LHCN-M2 (cell line): ENCODE measurements at places on chromosomes 3 and 15. TPM values are rescaled to one million over a fixed set of nuclear protein-coding genes. Genes with fewer than 3 reads are reported as not detected.
A peak's percentile ranks its signal among the peaks of the same experiment; 100 is the strongest.

DNA sequence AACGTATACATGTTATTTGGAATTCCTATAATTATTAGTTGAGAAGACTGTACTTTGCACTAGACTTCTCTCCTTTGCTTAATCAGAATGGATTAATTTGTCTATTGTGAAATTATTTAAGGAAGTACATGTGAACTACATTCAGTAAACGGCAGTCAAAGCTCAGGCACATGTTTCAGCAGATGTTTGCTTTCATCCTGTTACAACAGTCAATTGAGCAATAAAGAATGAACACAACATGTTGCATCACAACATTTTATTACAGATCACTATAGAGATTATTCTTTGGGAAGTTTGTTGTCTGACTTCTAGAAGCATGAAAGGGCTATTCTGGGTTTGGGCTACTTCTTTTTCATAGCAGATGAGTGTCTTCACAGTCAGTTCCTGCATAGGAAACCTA is 39.2 kb downstream of the RAB27A start:
- DNase-seq = peak; percentile 78

Gene PRICKLE2
- total RNA-seq = 12.0 and 12.1 TPM in 2 replicates

GRCh38 chr3:54535619-54536018 is 392.2 kb downstream of the LRTM1 start:
- DNase-seq = no peak

Gene PP2D1
- total RNA-seq = not detected in 2 replicates

- DNase-seq = no peak
Observed at GRCh38 chr3:127698691-127699415, 26.1 kb downstream of the ABTB1 start.

DNA sequence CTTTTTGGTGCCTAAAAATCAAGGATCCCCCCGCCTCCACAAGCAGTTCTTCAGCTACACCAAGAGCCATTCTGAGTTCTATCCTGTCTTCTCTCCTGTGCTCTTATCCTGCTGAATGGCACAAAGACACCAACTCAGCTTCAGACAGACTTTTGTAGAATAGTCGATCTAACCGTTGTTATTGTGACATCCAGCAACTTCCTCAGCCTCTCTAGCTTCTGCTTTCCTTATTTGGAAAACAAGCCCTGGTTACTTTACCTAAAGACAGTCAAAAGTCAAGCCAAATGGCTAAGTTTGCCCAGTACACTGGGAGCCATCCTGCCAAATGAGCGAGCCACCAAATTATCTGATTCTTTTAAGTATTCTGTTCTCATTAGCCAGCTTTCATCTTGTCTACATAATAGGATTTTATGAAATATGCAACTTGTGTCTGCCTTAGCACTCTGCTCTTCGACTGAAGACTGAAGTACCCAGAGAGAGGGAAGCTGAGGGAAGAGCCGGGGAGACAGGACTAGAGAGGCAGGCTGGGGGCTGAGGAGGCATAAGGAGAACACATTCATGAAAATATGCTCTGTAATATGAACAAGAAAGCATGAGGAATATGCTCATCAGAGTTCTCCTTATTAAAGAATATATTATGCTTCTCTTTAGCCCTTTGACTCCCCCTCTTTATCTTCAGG is 35.1 kb downstream of the LYZL4 start:
- DNase-seq = no peak

DNA sequence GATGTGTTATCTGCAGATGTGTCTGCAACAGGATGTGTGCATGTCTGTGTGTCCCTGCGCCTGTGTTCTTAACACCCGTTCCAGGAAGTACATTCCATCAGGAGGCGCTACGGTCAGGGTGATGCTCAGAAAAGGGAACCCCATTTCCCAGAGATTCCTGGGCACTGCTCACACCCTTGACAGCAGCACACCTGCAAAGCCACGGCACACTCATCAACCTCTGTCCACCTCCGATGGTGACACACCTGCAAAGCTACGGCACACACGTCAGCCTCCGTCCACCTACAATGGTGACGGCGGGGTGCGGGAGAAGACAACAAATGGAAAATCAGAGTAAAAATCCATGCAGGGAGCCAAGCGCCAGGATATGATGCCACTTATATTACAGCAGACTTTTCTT is 55.4 kb downstream of the NIPA2 start:
- DNase-seq = no peak

DNA sequence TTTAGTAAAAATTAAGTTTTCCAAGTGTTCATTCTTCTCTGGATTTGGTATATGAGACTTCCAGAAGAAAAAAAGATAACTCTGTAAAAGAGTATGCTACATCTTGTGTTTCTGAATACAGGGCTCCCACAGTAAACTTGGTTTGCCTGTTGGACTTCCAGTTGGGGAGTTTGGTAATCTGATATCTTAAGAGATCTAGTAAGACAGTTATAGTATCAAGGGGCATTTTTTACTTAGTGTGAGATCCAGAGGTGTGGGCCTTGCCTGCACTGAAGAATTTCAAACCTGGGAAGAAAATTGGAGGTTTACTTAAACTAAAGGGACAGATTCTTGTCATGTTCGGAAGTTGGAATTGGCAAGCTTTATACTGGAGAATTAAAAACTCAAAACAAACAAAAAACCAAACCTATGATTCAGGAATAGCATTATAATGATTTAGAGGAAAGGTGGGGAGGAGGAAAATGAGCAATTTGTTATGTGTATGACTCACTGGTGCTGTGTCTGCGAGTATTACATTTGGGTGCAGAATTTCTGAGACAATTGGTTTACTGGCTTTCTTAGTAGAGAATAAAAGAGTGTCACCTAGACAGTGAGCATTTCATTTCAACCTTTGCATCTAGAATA is 58.9 kb upstream of the ULK4 start:
- DNase-seq = peak; percentile 77

GRCh38 chr3:191336833-191337232 is 6.5 kb upstream of the UTS2B start:
- DNase-seq = no peak

Gene NMB
- total RNA-seq = 4.0 and 5.9 TPM in 2 replicates

- no peak for DNase-seq
Observed at GRCh38 chr3:23161308-23161707, 41.8 kb upstream of the UBE2E2 start.

DNA sequence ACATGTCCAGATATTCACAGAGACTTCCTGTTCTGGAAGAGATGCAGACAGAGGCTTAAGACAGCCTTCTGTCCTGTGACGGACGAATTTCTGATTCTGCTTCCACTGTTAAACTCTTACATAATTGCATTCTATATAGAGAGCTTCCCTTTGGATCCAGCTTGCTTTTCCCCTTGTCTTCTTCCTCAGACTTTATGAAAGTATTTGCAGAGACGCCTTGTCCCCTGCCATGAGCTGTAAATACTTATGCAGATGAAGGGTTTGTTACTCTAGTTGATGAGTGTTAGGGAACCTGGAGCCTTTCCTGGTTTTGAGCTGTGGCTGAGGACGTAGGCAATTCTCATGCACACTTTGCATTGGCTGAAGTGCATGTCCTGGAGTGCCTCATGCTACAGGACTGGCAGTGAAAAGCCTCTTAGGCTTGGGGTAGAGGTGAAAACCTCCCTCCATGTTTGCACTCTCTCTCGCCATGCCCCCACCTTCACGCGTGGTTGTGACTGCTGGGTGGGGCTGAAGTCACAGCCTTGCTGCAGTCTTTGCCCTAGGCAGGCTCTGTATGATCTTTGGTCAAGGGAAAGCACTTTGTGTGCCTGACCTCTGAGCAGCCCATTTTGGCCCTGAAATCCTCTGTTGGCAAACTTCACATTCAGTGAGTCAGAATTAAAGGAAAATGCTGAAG is 286.6 kb downstream of the PTPRG start:
- peak; percentile 50 for DNase-seq

DNA sequence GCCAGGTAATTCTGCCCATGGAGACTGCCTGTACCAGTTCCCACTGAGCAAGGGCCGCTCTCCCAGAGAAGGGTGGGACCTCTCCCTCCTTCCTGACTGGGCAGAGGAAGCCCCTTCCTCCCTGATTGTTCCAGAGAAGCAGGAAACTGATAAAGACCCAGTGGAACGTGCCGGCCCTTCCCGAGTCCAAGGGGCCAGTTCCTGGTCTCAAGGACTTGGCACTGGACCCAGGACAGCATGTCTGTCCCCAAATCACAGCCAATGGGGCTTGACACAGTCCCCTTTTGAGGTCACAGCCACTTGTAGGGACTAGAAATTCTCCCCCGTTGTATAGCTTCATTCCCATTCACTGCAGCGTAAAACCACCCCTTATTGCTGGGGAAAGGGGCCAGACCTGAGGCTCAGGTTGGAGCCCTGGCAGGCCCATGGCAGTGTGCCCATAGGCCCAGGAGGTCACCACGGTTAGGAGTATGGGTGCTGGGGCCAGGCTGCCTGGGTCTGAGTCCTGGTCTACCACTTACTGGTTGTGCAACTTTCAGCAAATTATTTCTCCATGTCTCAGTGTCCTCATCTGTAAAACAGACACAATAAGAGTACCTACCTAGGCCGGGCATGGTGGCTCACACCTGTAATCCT is 18.1 kb downstream of the CSRNP1 start:
- DNase-seq = no peak

- peak; percentile 95 for DNase-seq
Observed at GRCh38 chr15:85494048-85494777, 113.8 kb downstream of the AKAP13 start.

Gene NR2F2
- total RNA-seq = 8.5 and 11.6 TPM in 2 replicates

Gene C3orf62
- total RNA-seq = 0.71 and 1.3 TPM in 2 replicates
